Endothelial cell (in vitro differentiated cells): ENCODE measurements at places on chromosomes 7 and 10.

- H3K4me1 ChIP-seq = no peaks in the 10 kb centered on the region
- H3K27ac ChIP-seq = no peak overlapping the region
- no peak overlapping the region for H3K4me3 ChIP-seq
- DNase-seq = no peak
These were observed 29.0 kb downstream of the ATOH7 start for GRCh38 chr10:68202960-68203353.

- H3K4me3 ChIP-seq = no peak overlapping the region
- peaks cover 7% of the 10 kb centered on the region for H3K36me3 ChIP-seq
- H3K27me3 ChIP-seq = peaks cover 3% of the 10 kb centered on the region
- H3K27ac ChIP-seq = no peak overlapping the region
- DNase-seq = no peak
These were observed 324.1 kb downstream of the ADARB2 start for GRCh38 chr10:1413256-1413655.

DNA sequence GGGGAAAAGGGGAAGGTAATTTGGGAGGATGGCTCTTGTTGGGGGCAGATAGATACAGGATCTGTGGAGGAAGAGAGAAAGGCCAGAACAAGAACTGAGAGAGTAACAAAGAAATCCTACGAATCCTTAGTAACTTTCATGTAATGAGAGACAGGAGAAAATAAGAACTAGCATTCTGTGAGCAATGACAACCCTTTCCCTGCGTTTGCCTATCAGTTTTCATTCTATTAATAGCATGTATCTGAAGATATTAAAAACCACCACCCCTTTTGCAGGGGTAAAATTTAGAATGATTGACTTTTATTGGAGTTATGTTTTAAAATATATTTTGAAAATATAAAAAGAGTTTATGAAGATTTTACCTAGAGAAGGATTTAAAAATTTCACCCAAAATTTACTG lies 132.8 kb downstream of the ZEB1 start:
- H3K27ac ChIP-seq = no peak overlapping the region
- DNase-seq = no peak
- H3K4me1 ChIP-seq = peaks cover 10% of the 10 kb centered on the region

- H3K4me3 ChIP-seq = no peak overlapping the region
- no peak overlapping the region for H3K27ac ChIP-seq
- no peaks in the 10 kb centered on the region for H3K4me1 ChIP-seq
- no peak for DNase-seq
These were observed 240.6 kb downstream of the DGKI start for GRCh38 chr7:137606061-137606674.

DNA sequence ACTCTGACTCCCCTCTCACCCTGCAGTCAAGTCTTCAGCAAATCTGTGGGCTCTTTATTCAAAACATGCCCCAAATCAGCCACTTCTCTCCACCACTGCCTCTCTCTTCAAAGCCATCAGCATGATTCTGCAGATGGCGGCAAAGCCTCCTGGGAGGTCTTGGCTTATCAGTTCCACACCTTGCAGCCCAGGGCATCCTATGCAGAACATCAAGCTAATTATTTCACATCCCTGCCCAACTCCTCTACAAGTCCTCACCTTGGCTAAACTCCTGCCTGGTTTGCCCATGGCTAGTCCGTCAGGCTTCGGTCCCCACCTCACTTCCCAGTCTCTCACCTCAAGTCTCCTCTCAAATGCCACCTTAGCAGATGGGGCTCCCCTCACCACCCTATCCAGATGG lies 70.2 kb downstream of the PIP4K2A start:
- peak overlapping the region; percentile 26 for H3K4me3 ChIP-seq
- H3K27me3 ChIP-seq = peaks cover 5% of the 10 kb centered on the region
- peaks cover 61% of the 10 kb centered on the region for H3K4me1 ChIP-seq
- DNase-seq = no peak
- H3K27ac ChIP-seq = peak overlapping the region; percentile 67

DNA sequence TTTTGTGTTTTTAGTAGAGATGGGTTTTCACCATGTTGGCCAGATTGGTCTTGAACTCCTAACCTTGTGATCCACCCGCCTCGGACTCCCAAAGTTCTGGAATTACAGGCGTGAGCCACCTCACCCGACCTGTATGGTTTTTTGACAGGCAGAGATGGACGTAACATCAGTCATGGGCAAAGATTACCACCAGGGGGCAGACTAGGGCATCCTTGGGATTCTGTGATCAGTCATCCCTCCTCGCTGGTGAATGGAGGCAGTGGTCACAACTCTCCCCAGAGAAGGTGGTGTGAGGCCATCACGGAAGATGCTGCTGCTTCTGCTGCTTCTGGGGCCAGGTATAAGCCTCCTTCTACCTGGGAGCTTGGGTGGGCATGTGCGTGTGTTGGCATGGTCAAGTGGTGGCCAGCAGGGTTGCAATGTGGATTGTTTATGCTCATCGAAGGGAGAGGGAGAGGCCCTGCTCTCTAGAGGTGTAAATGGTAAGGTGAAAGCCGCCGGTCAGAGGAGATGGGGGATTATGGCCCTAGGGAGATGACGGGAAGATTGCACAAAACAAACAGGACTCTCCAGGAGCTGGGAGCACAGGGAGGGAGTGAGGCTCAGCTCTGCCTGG lies 122.7 kb upstream of the PRSS1 start:
- DNase-seq = peak; percentile 76
- H3K36me3 ChIP-seq = no peaks in the 10 kb centered on the region
- no peaks in the 10 kb centered on the region for H3K27me3 ChIP-seq
- H3K4me1 ChIP-seq = no peaks in the 10 kb centered on the region
- no peak overlapping the region for H3K27ac ChIP-seq
- H3K4me3 ChIP-seq = no peak overlapping the region

DNA sequence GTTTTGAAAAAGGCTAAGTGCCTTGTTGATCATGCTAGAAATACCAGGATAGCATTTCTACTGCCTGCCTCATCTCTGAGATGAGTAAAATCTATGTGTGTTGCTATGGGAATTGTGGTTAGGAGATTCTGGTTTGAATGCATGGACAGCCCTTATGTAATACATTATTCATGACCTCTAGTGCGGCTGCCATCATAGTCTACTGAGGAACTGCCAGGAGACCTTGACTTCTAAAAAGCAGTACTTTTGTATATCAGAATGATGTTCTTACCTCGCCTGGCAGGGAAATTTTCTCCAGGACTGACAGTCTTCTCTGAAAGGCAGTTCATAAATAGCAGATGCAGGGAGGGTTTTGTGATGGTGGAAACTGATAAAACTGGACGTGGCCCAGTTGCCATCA lies 248.5 kb downstream of the NSUN6 start:
- no peak for DNase-seq
- no peak overlapping the region for H3K4me3 ChIP-seq
- H3K27me3 ChIP-seq = peaks cover 2% of the 10 kb centered on the region
- H3K4me1 ChIP-seq = peaks cover 4% of the 10 kb centered on the region
- no peaks in the 10 kb centered on the region for H3K36me3 ChIP-seq
- H3K27ac ChIP-seq = no peak overlapping the region

DNA sequence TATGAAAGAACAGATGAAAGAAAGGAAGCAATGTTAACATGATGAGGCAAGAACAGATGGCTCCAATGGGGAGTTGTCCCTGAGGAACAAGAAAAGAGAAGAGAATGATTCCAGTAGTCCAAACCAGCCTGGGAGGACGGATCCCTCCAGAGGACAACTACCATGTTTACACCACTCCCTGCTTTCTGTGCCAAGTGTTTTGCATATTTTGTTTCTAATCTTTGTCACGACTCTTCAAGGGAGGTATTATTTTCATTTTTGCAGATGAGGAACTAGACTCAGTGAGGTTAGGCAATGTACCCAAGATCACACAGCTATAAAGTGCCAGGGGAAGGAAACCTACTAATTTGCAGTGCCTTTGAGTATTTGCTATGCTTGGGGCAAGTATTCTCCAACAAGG lies 116.2 kb downstream of the PARP12 start:
- DNase-seq = no peak
- no peak overlapping the region for H3K4me3 ChIP-seq
- H3K27ac ChIP-seq = no peak overlapping the region
- peaks cover 3% of the 10 kb centered on the region for H3K36me3 ChIP-seq

GRCh38 chr10:103013416-103013815 lies 95.3 kb downstream of the CNNM2 start:
- H3K27ac ChIP-seq = no peak overlapping the region
- no peak for DNase-seq
- H3K36me3 ChIP-seq = no peaks in the 10 kb centered on the region
- H3K4me1 ChIP-seq = peaks cover 11% of the 10 kb centered on the region
- no peak overlapping the region for H3K4me3 ChIP-seq

GRCh38 chr7:55026867-55027490 lies 8.2 kb downstream of the EGFR start:
- H3K4me3 ChIP-seq = no peak overlapping the region
- H3K27ac ChIP-seq = no peak overlapping the region
- peaks cover 1% of the 10 kb centered on the region for H3K27me3 ChIP-seq
- H3K36me3 ChIP-seq = no peaks in the 10 kb centered on the region

DNA sequence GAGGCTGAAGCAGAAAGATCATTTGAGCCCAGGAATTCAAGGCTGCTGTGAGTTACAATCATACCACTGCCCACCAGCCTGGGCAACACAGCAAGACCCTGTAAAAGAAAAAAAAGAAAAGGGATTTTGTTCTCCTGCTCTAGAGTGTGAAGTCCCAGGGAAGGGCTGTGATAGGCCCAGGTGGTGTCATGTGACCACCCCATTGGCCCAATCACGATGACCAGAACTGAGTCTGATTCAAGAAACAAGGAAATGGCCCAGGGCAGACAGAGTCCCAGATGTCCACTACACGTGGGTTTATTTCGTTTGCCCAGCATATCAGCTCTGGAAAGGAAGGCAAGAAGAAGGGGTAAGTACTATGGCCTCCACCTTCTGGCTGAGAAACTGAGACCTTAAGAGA lies 81.3 kb upstream of the CUX1 start:
- H3K36me3 ChIP-seq = no peaks in the 10 kb centered on the region
- DNase-seq = no peak
- peaks cover 5% of the 10 kb centered on the region for H3K27me3 ChIP-seq
- H3K4me1 ChIP-seq = peaks cover 5% of the 10 kb centered on the region

- H3K4me3 ChIP-seq = no peak overlapping the region
- H3K27me3 ChIP-seq = no peaks in the 10 kb centered on the region
- H3K4me1 ChIP-seq = no peaks in the 10 kb centered on the region
- H3K36me3 ChIP-seq = no peaks in the 10 kb centered on the region
These were observed 54.8 kb downstream of the DPY19L1 start for GRCh38 chr7:34982371-34983019.

DNA sequence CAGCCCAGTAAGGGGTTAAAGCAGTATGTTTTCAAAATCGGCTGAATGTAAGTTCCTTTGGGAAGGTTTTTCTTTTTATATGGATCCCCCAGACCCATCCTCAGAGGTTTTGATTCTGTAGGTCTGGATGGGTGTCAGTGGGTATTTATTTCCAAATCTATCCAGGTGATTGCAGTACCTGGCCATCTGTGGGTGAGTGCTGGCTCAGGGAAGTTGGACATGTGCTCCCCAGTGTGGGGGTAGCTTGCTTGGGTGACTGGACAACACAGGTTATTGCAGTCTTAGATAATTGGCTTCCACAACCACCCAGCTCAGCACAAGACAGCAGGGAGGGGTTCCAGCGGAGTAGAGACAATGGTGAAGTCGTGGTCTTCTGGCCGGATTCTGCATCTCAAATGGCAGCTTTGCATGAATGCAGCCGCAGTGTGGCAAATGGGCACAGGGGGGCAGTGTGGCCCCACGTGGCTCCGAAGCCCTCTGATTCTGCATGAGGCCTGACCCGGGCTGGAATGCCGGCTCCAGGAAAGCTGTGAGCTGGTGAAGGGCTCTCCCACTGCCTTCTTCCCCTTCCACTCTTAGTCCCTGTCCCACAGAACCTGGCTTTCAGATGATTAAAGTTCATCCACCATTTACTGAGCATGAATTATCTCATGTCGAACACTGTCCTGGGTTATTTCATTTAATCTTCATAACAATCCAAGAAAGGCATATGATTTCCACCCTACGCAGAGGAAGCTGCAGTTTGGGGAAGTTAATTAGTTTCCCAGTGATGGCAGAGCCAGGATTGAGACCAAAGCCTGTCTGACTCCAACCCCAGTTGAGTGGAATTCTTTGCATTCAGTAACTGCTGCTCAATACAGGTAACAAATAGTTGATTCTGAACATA lies 64.5 kb upstream of the SYPL1 start:
- DNase-seq = peak; percentile 96
- peaks cover 3% of the 10 kb centered on the region for H3K36me3 ChIP-seq
- peaks cover 36% of the 10 kb centered on the region for H3K4me1 ChIP-seq
- H3K27ac ChIP-seq = peak overlapping the region; percentile 42

DNA sequence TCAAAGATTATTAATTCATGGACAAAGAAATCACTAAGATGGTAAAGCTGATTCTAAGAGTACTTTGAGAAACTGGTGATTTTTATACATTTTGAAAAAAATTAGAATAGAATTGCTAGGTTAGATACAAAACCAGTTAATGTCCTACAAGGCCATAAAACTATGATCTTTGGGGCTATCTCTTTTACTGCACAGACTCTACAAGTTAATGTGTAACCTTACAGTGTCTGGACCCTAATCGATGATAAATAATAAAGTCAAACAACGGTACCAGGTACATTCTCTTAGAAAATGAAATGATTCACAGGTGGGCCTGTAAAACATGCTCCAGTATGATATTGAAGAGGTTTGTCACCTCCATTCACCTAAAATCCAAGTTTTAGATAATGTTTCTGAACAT lies 199.8 kb upstream of the LYZL1 start:
- H3K36me3 ChIP-seq = peaks cover 8% of the 10 kb centered on the region
- no peak for DNase-seq
- no peak overlapping the region for H3K27ac ChIP-seq
- no peak overlapping the region for H3K4me3 ChIP-seq

GRCh38 chr7:66626331-66626934 lies 2.2 kb upstream of the KCTD7 start:
- no peak for DNase-seq
- no peak overlapping the region for H3K4me3 ChIP-seq
- H3K27ac ChIP-seq = no peak overlapping the region
- peaks cover 8% of the 10 kb centered on the region for H3K4me1 ChIP-seq
